CD8-positive, alpha-beta memory T cell (primary cell): ENCODE measurements at places on chromosomes 16 and 17.

- no peak for DNase-seq
Measured at GRCh38 chr17:65627108-65627507, 65.7 kb upstream of the AXIN2 start.

GRCh38 chr16:4623593-4623992 is 1.0 kb upstream of the MGRN1 start:
- DNase-seq = no peak

- DNase-seq = no peak
Measured at GRCh38 chr16:57585051-57585687, 42.7 kb downstream of the ADGRG5 start.

DNA sequence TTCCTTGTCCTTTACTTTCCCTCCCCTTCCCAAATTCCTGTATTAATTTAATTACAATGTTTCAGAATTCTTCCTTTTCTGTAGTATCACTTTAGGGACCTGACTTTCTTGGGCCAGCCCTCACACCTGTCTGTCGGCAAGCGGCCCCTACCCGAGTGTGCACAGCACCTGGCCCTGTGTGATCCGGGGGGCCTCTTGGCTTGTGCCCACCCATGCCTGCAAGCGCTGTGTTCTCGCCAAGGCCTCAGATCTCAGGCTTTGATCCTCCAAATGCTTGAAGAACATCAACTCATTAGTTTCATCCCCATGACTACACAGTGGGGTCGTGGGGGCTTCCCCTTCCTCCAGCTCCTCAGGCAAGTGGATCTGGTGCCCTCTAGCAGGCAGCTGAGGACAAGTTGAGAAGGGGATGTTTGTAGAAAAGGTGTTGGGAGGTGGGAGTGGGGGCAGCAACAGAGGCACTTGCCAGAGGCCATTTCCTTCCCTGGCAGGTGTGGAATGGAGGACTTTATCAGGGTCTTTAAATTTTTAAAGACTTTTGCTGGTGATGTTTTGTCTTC is 15.7 kb upstream of the CDH3 start:
- DNase-seq = no peak

- DNase-seq = no peak
Measured at GRCh38 chr17:70104791-70105523, 29.9 kb downstream of the KCNJ16 start.

DNA sequence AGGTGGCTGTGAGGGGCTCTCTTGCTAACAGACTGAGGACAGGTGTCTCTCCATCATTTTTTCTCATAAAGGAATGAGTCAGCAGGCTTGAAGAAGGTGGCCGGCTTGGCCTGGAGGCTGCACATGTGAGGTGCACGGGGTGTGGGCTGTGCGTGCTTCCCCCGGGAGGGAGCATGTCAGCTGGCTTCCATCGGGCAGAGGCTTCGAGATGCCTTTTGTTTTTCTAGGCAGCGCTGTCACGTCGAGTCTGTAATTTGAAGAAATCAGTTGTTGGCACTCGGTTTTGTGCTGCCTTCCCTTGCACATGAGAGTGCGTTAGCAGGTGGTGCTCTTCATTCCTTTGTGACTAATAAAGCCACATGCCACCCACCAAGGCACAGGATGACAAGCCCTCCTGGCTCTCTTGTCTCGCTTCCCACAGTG is 89.7 kb downstream of the NPIPB11 start:
- no peak for DNase-seq

DNA sequence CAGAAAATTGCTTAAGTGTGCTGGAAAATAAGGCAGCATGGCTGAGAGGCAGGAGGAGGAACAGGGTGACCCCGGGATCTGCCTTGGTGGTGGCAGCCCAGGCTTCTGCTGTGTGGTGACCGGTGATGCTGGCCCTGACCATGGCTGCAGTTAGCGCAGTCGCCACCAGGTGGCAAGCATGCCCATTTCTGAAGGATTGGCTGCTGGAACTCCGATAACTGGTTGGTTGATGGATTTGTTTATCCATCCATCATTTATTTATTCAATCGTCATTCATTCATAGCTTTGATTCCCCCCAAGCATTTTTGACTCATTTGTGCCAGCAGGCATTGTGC is 29.1 kb upstream of the ITGA3 start:
- peak; percentile 61 for DNase-seq

DNA sequence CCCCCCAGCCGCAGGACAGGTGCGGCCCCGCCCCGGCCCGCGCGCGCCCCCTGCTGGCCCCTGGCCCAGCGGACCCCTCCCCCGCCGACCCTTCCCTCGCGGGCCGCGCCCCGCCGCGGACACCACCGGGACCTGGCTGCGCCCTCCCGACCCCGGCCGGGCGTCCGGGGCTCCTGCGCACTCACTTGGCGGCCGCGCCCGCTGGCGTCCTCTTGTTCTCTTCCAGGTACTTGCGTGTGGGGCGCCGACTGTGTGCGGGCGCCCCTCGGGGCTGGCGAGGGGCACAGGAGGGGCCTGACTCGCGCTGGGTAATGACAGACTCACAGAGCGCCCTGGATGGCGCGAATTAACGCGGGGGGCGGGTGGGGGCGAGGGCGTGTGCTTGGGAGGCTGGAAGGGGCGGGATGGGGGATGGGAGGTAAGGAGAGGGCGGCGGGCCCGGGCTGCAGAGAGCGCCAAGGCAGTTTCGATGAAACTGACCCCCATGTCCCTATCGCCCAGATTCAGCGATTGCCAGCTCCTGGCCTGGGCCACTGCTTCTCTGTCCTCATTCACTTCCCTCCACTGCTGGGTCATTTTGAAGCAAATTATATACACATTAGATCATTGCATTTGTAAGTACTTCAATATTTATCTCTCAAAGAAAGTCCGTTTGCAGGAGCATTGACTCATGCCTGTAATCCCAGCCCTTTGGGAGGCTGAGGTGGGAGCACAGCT is 445 bp upstream of the DBNDD1 start:
- peak; percentile 63 for DNase-seq

DNA sequence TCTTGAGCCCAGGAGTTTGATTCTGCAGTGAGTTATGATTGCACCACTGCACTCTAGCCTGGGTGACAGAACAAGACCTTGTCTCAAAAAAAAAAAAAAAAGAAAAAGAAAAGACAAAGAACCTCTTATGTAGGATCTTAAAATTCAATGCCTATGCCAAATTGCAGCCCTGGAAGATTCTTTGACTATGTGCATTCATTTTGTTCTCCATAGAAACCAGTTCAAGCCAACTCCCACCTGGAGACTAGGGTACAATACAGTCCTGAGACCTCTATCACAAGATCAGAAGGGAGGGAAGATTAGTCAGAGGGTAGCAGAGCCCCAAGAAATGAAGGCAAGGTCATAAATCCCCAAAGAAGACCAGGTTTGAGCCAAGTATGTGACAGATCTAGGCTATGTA is 90.6 kb upstream of the HAS3 start:
- no peak for DNase-seq

GRCh38 chr17:82386255-82386831 is 14.8 kb downstream of the UTS2R start:
- DNase-seq = no peak

DNA sequence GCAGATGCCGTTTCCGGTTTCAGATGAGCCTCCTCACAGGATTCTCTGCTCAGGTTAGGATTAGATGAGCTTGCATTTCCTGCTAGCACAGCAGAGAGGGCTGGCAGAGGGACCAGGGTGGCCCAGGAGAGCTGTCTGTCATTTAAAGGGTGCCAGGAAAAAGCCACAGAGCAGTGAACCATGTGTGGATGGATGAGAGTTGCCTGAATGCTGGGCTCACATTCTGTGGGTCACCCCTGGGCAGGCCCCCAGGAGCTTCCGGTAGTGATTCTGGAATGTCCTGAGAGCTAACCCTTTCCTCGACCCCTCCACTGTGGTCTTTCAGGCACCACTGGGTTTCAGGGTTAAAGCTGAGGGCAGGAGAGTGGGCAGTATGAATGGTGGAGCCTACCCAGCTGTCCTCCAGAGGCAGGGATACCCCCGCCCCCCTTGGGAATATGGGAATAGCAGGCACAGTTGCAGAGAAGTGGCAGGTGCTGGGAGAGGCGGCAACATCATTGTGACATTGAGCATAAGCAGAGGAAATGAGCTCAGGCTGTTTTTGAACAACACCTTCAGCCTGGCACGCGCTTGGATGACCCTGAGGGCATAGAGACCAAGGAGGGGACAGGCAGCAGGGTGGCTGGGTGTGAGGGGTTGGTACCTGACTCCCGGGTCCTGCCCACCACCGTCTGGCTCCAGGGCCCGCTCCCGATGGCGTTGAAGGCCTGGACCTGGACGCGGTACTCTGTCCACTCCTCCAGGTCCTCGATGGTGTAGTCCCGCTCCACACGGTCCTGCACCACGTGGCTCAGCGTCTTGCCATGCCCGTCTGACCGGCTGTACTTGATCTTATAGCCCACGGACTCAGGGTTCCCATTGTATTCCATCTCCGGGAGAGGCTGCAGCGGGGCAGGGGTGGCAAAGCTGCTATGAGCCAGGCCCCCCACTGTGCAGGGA is 83.0 kb upstream of the CDC42EP4 start:
- no peak for DNase-seq

DNA sequence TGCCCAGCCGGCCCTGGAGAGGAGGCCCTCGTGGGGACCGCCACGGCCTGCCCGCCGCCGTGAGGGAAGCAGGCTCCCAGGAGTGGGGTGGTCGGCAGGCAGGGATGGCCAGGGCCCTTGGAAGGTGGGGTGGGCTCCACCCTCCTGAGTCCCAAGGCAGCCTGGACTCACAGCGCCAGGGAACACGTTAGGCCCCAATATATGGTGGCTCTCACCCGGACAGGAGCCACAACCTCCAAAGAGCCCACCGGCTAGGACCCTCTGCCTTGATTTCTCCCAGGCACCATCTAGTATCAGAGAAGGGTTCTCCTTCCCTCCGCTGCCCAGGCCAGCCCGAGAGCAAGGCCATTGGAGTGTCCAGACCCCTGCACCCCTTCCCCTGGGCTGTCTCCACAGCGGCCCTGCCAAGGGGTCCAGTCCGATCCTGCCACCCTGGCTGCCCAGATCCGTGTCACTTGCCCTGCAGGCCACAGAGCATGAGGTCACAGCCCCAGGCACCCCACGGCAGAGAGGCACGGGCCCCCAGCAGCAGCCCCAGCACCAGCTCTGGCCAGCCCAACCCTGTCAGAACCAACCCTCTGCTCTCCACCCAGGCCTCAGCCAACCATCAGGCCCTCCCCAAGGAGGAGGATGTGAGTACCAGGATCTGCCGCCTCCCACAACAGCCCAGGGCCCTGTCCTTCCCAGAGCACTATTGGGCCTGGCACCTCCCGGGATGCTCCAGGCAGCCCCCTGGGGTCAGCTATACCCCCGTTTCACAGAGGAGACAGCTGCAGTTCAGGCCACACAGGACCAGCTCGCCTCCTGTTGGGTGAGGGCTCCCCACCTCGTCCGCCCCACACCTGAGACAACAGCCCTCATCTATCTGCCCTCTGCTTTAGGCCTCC is 1.1 kb upstream of the AXIN1 start:
- DNase-seq = no peak

GRCh38 chr17:45940293-45940692 is 45.9 kb downstream of the MAPT start:
- no peak for DNase-seq

- no peak for DNase-seq
Measured at GRCh38 chr16:90046971-90047713, 27.9 kb upstream of the DBNDD1 start.

DNA sequence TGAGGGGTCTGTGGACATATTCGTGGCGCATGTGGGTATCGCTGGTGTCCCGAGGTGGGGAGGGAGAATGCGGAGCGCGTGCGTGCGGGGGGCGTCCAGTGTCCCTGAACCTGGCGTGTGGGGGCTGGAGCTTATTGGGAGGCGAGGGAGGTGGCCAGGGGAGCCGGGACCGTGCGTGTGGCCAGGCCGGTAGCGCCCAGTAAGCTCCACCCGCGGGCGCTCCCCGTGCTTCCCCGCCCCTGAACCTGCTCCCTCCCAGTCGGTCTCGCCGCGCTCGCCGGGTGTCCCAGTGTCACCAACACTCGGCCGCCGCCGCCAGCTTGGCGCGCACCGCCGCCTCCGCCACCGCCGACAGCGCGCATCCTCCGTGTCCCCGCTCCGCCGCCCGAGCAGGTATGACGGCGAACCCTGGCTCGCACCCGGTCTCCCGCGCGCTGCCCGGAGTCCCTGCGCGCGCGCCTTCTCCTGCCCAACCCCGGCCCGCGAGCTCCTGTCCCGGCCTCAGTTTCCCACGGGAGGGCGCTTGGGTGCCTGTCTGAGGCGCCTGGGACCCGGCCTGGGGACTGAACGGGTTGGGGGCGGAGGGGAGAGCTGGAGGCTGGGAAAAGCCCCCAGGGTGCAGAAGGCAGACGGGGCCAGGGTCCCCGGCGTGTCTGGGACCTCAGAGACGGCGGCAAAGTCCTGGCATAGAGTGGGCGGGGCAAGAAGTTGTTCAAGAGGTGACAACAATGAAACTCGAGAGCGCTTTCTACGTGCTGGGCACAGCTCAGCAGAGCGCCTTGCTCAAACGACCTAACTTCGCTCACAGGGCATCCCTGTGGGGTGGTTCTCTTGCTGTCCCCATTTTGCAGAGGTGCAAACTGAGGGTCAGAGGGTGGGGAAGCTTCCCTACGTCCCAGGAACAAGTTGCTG is at the start of gene SCNN1B:
Gene SCNN1B, plus strand, starts transcription at position 258 of the 912 bp plus-strand sequence. CDS start 46,298 bp downstream, outside the sequence.
- no peak for DNase-seq

DNA sequence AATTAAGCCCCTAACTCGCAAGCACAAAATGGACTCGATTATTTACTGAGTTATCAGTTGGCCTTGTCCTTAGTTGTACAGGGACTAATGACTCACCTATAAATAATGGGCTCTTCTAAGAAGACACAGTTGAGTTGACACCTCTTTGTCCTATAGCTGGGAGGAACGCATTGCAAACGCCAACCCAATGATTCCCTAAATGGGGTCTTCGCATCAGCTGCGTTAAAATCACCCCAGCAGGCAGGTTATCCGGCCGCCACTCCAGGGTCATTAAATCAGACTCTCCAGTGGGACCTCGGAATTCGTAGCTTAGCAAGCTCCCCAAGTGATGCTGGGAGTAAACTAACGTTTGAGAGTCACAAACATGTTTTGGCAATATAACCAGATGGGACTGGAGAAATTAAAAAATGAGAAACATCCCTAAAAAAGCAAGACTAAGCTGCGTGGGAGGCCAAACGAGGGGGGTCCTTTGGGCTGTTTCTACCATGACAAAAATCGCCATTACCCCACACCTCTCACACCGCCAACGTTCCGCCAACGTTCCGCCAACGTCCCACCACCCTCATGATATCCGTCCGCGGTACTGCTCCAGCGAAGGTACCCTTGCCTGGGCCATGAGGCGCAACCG is 932 bp upstream of the NFE2L1 start:
- no peak for DNase-seq

GRCh38 chr16:14098081-14098480 is 27.0 kb downstream of the MRTFB start:
- DNase-seq = no peak

DNA sequence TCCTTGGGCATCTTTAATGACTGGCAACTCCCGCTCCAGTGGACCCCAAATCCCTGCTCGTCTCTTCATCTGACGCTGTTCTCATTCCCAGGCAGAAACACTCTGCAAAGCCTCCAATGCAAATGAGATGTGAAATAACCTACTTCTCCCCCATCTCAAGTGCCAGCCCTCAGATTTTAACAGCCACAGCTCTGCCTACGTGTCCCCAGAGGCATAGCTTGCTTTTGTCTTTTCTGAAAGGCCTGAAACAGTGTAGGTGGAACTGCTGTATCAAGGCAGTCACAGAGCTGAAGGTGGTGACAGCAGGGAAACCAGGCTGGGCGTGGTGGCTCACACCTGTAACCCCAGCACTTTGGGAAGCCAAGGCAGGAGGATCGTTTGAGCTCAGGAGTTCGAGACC is 14.7 kb downstream of the RPH3AL start:
- DNase-seq = no peak

- no peak for DNase-seq
Measured at GRCh38 chr17:4711661-4712181, 1.3 kb downstream of the ARRB2 start.
